ENCODE measurements at places on chromosomes 1 and 21.

GRCh38 chr1:231827337-231828105 lies 200.9 kb downstream of the DISC1 start:
- DNase-seq, result no peak

DNA sequence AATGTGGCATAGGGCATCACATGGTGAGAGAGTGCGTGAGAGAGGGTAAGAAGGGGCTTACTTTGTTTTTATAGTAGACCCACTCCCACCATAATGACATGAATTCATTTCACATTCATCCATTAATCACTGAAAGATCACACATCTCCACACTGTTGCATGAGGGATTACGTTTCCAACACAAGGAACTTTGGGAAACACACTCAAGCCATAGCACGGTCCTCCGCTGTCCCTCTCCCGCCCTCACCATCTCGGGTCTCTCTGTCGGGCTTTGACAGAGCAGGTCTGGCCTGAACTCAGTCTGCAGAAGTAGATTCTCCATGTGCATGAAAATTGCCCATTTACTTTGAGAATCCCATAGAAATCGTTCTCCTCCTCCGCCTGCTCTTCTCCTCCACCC lies 312.2 kb downstream of the MATN1 start:
- no peak for DNase-seq

GRCh38 chr1:27393641-27394281 lies 1.3 kb downstream of the GPR3 start:
- DNase-seq, result no peak

GRCh38 chr1:184865831-184866230 lies 108.5 kb downstream of the NIBAN1 start:
- no peak for DNase-seq

DNA sequence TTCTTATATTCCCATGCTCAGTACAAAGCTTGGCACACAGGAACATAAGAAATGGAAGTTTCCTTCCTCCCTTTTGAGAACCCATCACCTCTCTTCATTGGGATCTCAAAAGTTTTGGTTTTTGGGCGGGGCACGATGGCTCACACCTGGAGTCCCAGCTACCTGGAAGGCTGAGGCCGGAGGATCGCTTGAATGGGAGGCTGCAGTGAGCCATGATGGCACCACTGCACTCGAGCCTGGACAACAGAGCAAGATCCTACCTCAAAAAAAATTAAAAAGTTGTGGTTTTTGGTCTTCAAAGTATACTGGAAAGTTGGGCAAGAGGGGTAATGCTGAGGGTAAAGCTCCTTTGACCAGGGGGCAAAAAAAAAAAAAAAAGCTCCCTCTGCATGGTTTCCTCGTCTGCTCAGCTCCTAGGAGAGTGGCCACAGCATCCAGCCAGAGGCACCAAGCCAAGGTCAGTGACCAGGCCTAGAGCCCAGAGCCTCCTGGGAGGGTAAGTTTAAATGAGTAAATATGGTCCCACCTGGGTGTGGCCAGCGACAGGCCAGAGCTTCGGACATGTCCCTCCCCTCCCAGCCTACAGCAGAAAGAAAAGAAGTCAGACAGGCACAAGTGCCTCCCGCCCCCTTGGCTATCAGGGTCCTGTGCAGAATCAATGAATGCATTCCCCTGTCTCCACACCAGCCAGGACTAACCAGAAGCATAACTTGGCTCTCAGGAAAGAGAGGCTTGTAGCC lies 5.0 kb downstream of the MEF2D start:
- DNase-seq, result no peak

DNA sequence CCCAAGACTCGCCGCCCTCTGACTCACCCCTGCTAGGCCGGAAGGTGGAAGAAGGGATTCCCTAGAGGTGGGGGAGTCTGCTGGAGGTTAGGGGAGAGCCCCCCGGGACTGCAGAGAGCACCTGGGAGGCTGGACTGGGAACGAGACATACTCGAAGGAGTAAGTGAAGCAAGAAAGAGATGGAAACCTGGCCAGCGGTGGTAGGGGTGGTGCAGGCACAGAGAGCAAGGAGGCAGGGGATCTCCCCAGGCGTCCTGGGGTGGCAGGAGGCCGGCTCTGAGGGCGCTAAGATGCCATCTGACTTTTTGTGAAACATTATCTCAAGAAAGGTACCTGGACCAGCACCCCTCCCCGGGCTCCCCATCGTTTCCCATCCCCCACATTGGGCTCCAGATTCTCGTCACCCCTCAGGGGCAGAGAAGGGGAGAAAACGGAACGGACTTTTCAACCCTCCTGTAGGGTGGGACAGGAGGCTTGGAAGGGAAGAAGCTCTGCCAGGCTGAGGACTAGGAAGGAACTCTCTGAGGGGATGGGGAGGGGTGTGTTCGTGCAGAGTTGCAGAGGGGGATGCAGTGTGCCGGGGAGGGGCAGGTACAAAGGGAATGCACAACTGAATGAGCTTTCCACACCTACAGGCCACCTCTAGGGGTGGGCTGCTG lies 708 bp downstream of the CHRNB2 start:
- no peak for DNase-seq

GRCh38 chr1:159991513-159991912 lies 37.5 kb upstream of the SLAMF9 start:
- no peak for DNase-seq

DNA sequence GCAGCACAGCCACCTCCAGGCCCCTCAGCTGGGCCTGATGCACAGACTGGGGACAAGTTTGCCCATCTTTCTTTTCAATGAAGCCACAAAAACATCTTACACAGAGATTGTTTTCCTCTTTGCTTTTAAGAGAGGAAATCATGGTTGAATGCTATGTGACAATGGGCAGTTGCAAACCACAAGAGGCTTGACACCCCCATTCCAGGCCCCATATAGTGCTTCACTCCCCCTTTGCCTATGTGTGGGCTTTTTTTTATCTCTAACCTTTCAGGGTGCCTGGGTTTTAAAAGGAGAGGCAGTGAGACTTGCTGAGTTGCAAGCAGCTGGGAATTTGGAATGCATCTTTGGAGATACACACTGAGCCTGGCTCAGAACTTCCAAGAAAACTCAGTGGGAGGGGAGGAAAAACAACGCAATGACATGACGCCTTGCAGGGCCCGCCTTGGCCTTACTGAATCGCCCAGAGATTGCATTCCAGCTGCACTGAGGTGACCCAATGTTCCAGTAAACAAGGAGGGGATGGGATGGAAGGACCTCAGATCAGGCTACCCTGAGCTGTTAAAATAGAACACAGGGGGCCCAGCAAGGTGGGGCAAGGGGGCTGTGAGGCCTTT lies 145.2 kb upstream of the ZNF648 start:
- no peak for DNase-seq

DNA sequence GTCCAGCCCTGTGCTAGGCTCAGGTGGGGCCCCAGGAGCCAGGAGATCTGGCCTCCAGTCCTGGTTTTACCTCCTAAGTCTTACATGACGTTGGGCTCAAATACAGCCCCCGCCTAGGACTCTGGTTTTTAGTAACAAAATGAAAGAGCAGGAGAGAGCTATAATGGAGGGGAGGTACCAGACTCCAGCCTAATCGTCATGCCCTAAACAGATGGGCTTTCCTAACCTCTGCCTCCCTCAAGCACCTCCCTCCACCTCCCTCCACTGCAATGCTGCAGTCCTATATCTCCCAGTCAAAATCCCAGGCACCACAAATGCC lies 28.6 kb downstream of the TTC39A start:
- DNase-seq, result no peak

- no peak for DNase-seq
These were observed 57.3 kb downstream of the PKN2 start for GRCh38 chr1:88741413-88741812.

DNA sequence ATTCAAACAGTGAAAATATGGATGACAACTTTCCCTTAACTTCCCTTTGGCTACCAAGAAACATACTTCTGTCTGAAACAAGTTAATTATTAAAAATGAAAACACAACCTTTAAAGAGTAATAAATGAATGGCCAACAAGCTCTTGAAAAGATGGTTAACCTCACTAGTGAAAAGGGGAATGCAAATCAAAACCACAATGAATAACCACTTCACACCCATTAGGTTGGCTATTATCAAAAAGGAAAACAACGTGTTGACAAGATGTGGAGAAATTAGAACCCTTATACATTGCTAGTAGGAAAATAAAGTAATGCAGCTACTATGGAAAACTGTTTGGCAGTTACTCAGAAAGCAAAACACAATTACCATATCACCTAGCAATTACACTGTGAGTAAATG lies 14.1 kb downstream of the COP1 start:
- DNase-seq, result no peak

DNA sequence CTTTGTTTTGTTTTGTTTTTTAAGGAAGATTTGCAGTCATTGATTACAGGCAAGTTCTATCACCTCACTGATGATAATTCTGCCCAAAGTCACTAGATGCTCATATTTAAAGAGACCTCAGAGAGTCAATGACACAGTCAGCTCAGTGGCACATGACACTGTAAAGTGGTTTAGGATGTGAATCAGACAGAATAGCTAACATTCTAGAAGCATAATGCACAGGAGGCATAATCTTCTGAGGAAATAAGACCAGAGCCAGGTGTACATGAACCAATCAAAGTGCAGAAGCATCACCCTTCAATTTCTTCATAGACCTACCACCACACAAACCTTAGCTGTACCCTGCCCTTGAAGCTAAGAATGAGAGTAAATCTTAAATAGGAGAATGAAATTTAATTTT lies 268.5 kb downstream of the BRINP2 start:
- no peak for DNase-seq

- no peak for DNase-seq
These were observed 157.2 kb downstream of the KAZN start for GRCh38 chr1:14755518-14756252.

DNA sequence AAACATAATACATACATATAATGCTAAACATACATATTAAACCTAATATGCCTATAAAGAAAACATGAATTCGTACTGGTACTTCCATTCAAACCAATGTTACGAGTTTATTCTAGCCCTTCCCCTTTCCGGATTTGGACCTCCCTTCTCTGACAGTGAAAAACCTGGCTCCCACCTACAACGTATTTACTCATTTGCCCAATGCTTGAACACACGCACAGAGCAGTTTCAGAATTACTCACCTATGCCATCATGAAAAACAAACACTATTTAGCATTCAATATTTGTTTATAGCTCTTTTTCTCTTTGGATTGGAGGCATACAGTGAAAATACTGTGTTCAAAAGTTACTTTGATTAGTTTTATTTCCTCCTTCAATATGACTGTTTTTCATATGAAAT lies 204.4 kb downstream of the LMX1A start:
- DNase-seq, result no peak

DNA sequence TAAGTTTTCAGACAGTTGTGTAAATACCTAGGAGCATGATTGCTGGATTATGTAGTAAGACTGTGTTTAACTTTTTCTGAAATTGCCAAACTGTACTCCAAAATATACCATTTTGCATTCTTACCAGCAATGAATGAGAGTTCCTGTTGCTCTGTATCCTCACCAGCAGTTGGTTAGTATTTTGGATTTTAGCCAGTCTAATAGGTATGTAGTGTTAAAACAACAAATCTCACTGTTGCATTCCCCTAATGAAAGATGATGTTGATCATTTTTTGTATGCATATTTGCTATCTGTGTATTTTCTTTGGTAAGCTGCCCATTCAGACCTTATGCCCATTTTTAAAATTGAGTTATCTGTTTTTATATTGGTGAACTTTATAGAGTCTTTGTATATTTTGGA lies 89.9 kb downstream of the RASAL2 start:
- no peak for DNase-seq

- DNase-seq, result no peak
These were observed 262.5 kb downstream of the GRIK3 start for GRCh38 chr1:36771660-36772284.

DNA sequence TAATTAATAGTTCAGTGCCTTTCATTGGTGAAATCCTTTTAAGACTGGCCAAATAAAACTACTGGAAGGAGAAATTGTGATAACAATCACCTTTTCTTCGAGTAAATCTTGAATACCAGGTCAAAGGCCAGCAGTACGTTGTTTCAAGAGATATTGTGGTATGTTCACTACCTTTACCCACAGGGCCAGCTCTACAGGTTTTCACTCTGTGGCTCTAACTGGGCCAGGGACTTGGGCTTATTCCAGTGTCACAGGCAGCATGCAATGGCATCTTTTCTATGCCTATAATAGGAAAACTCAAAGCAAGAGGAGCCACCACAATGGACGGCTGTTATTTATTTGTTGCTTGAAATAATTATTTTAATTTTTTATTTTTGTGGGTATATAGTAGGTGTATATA lies 26.8 kb upstream of the LRIF1 start:
- no peak for DNase-seq

DNA sequence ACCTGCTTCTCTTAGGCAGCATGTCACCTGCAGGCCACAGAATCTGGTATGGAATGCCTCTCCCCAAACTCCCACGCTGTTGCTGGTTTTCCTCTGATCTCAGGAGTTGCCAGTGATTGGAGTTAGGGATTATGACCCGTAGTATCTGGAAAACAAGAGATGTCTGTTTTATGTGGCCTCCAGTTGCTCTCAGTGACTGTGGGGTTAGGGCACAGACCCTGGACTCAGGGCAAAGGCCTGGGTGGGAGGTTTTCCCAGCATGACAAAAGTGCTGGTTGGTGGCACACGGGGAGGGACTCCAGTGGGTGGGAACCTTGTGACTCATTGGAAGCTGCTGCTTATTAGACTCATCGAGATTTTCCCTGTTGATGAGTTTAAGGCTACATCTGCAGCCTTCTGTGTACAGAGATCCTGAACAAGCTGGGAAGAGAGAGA lies at the start of gene NR1I3:
NR1I3 (minus strand) TSS at position 165 of the 435 bp plus-strand sequence. CDS start 1,638 bp downstream, outside the sequence.
- no peak for DNase-seq

DNA sequence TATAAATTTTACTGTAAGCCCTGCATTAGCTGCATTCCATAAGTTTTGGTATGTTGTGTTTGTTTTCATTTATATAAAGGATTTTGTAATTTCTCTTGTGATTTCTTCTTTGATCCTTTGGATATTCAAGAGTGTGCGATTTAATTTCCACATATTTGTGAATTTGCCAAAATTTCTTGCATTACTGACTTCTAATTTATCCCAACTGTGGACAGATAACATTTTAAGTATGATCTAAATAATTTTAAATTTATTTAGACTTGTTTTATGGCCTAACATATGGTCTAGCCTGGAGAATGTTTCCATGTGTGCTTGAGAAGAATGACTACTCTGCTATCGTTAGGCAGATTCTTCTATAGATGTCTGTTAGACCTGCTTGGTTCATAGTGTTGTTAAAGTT lies 23.2 kb downstream of the RPE65 start:
- no peak for DNase-seq

DNA sequence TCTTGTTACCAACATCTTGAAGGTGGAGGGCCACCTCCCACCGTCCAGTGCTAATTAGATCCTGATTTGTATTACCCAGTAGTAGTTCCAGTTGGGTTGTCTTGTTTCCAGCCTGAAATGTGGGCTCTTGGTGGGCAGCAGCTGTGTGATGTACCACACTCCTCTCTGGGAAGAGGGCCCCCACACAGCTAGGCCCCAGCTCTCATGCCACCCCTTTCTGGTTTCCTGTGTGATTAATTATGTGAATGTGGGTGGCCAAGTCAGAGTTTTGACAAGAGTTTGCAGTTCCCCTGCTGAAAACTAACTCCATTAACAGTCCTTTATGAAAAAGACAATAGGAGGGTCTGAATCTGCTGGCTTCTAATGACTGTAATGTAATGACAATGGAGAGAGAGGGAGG lies 3.8 kb downstream of the HMGB4 start:
- no peak for DNase-seq

Data from GM18507 (cell line).